ENCODE measurements at places on chromosomes 6 and 20.

GRCh38 chr20:40575851-40576250, 113.2 kb downstream of the MAFB start:
- no peak for DNase-seq

GRCh38 chr20:921068-921467, 4.9 kb upstream of the ANGPT4 start:
- DNase-seq = no peak

DNA sequence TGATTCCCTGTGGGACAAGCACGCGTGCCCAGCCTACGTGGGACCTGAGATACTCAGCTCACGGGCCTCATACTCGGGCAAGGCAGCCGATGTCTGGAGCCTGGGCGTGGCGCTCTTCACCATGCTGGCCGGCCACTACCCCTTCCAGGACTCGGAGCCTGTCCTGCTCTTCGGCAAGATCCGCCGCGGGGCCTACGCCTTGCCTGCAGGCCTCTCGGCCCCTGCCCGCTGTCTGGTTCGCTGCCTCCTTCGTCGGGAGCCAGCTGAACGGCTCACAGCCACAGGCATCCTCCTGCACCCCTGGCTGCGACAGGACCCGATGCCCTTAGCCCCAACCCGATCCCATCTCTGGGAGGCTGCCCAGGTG, 11.9 kb upstream of the RBCK1 start:
- no peak for DNase-seq

GRCh38 chr6:122484760-122485159, 13.2 kb upstream of the SERINC1 start:
- DNase-seq = no peak

DNA sequence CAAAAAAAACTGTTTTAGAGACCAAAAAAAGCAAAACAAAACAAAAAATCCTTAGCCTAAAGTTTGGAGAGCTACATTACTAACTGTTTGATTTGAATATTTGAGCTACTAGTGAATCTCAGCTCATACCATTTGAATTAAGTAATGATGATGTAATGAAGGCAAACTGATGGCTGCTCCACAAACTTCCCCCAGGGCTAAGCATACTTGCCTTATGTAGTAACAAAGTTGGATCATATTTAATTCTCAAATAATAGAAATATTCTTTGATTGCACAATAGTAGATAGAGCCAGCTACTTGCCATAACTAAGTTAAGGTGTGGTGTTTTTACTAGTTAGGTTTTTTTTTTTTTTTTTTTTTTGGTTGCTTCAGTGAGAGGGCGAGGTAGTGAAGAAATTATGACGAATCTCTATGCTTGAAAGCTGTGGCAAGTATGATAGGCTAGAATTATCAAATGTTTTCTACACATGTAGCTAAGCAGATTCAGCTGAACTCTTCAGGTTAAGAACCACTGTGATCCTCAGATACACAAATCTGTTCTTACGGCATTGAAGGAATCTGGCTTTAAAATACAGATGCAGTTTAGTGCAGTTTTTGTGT, 2.9 kb downstream of the RAB32 start:
- DNase-seq = no peak

DNA sequence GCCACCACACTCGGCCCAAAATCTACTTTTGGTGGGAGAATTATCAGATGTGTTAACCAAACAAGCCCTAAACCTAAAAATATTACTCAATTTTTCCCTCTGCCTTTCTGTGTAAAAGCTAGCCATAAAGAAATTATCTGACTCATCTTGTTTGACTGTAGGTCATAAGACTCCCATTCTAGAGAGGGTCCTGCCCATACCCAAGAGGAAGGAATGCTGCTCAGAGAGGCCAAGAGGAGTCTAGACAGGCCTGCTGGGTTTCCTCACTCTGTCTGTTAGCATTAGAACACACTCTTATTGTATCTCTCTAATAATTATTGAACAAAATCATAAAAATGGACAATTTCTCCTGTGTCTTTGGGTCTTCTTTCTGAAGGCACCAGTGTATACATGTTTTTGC, 26.1 kb downstream of the C6orf141 start:
- DNase-seq = no peak

DNA sequence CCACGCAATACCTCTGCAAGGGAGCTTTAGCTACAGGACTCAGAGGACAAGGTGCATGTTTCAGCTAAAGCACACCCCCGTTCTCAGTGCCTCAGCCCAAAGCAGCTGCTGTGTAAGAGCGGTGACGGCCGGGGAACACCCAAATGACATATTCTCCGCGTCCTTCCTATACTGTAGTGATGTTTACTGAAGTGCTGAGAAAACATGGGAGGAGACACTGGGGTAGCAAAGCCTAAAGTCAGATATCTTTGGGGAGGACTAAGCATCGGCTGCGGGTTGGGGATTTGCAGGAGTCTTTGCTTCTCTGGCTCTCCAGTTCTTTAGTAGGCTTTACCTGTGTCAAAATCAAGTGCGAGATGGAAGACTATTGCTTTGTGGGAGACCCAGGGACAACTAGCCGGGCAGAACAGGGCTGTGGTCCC, 1.7 kb downstream of the SLC22A23 start:
- no peak for DNase-seq

- no peak for DNase-seq
Observed at GRCh38 chr6:8546496-8546895, 111.2 kb upstream of the SLC35B3 start.

- no peak for DNase-seq
Observed at GRCh38 chr6:111818539-111819226, 54.6 kb downstream of the FYN start.

GRCh38 chr20:24989162-24989561, 3.4 kb downstream of the APMAP start:
- DNase-seq = no peak

DNA sequence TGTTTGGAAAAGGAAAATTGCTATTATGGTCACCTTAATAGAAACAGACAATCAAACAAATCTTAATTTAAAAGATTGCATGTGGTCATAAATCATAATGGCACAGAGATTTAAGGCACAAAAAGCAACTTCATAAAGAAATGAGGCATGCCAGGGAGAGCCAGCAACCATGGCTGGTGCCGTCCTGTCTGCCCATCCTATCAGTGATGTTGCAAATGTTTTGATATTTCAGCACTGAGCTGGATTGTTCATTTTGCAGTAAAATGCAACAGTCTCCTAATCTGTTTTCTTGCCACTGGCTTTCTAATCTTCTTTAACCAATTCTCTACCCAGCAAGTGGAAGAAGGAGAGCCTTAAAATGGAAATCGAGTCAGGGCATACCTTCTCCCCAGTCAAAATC, 249.8 kb downstream of the SAMD5 start:
- DNase-seq = no peak

GRCh38 chr6:73968221-73968757, 272.3 kb downstream of the CD109 start:
- DNase-seq = no peak

- no peak for DNase-seq
Observed at GRCh38 chr20:14860410-14860814, 523.0 kb upstream of the FLRT3 start.

- no peak for DNase-seq
Observed at GRCh38 chr6:79334674-79335073, 100.2 kb upstream of the HMGN3 start.

DNA sequence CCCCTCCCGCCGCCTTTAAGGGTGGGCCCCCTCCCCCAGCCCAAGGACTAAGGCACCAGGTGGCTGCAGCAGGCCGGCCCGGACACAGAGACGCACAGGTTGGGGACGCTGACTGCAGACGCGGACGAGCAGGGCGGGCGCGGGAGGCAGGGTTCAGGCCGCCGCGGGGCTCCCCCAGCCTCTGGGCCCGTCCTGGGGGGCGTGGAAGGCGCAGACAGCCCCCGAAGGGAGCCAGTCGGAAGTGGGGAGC, 9.3 kb downstream of the DUSP15 start:
- DNase-seq = no peak
